ENCODE measurements at places on chromosomes 3 and 15.

DNA sequence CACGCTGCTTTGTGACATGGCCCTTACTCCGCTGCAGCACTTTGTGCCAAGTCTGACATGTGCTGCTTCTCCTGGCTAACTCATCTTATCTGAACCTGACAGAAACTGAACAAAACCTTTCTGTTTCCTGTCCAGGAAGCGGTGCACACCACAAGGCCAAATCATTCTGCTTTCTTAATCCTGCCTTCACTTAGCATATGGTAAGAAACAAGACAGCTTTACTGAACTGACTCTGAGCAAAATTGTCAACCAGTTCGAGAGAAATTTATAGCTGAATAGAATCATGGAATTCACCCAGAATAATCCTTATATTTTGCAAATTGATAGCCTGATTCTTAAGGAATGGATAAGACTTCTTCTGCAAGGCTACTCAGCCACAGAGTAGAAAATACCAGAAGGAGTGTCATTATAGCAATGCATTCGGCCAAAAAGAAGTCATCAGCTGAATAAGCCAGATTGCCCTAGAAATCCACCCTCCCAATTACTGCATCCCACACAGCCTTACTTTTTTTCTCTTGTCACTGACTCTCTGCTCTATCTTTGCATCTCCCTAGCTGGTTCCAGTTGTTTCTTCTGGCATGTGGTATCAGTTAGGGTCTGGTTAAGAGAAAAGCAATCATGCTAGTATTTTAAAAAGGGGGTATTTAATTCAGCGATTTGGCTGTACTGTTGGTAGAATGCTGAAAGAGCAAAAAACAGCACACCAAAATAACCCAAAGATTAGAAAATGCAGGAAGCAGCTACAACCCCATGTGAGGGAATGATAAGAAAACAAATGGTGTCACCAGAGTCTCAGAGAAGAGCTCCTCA lies 41.6 kb upstream of the STRIT1 start:
- DNase-seq, result no peak

DNA sequence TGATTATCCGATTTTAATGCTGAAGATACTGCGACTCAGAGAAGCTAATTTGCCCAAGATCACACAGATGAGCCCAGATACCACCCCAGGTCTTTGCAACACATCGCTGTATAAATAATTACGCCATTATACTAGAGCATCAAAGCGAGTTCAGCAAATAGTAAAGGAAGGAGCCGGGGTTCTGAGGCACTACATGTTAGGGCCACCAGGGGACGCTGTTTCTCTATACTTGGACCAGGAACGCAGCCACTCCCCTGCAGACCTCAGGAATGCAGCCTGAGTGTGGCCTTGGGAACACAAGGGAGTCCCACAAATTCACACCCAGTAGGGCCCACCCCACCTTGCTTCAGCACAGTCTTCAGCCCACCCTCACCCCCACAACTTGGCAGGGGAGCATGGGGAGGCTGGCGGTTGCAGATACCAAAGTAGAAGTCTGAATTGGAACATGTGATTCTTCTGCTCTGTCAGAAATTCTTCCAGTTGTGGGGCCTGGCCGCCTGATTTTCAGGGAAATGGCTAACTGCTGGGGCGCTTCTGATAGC lies 57.8 kb upstream of the RYK start:
- DNase-seq, result peak; percentile 76

DNA sequence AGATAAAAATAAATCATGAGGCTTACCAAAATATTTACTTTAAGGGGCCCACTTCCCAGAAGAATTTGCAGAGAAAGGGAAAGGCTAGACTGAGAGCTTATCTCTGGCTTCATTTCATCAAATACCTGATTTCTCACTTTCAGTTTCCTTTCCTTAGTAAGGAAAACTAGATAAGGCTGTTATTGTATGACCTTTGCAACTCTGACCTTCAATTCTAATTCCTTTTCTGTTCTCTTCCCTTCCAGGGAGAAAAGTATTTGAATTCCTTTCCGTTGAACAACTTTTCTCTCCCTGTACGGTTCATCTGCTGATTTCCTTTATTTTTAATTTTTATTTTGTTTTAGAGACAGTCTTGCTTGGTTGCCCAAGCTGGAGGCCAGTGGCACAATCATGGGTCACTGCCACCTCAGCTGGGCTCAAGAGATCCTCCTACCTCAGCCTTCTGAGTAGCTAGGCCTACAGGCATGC lies 7.1 kb upstream of the PXK start:
- DNase-seq, result no peak

GRCh38 chr3:188310270-188310710 lies 156.3 kb downstream of the LPP start:
- no peak for DNase-seq

DNA sequence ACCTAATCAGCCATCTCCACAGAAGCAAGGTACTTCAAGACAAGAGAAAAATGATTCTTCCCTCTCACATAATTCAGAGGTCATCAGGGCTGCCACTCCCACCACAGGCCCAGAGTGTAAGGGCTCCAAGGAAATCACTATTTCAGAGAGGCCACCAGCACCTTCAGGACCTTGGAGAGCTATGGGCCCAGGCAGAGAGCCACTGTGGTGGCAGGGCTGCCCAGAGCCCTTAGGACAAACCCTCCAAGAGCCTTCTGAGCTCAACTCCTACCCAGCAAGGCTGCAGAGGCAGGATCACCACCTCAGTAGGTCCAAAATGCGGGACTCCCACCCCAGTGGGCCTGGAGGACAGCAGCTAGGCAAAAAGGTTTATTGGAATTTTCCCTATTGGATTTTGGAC lies 17.9 kb upstream of the FAN1 start:
- no peak for DNase-seq

- no peak for DNase-seq
Observed at GRCh38 chr3:73530022-73530396, 94.7 kb downstream of the PDZRN3 start.

- no peak for DNase-seq
Observed at GRCh38 chr3:119413603-119414280, 49.7 kb downstream of the TMEM39A start.

DNA sequence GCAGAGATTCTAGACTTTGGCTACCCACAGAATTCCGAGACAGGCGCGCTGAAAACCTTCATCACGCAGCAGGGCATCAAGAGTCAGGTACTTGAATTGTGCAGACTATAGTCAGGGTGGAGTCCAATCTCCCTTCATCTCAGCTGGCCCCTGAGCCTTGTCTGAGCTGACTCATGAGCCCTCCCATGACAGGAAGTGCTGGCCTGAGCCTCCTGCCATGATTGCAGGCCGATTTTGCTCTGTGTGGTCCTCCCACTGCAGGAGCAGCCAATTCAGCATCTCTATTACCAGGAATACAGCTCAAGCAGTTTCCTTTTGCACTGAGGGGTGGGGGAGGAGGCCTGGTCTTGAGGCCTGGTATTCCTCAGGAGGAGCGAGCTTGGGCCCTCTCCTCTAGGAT lies 5.5 kb downstream of the AP2M1 start:
- no peak for DNase-seq

DNA sequence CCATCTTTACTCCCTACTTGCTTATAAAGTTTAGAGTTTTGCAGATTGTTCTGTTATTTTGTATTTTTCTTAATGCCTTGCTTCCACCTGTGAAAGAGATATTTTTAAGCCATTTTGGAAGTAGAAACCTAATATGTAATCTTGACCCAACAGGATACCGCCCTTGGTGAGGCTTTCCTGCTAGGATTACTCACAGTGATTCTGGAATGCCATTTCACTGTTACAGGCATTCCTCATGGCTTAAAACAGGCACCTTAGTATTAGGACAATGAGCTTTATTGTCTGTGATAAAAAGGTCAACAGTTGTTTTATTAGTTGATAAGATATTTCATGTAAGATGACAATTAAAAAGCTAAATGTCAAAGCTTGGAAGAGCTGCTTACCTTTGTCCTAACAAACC lies 58.2 kb downstream of the PHLDB2 start:
- no peak for DNase-seq

GRCh38 chr3:117553461-117553860 lies 843.9 kb downstream of the TUSC7 start:
- no peak for DNase-seq

DNA sequence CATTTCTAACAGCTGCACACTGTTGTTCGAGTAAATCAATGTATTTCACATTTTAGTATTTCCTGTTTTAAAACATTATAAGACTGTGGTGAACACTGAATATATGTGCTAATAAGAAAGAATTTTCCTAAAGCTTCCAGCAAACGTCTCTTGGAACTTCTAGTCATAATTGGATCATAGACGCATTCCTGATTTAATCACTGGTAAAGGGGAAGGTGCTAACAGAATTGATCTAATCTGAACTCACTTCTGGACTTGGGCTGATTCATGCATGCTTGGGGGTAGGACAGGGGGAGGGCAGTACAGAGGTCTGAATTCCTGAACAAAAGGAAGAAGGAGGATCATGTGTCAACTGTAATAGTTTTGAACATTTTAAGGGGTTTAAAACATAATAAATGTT lies 7.3 kb upstream of the LEKR1 start:
- no peak for DNase-seq

DNA sequence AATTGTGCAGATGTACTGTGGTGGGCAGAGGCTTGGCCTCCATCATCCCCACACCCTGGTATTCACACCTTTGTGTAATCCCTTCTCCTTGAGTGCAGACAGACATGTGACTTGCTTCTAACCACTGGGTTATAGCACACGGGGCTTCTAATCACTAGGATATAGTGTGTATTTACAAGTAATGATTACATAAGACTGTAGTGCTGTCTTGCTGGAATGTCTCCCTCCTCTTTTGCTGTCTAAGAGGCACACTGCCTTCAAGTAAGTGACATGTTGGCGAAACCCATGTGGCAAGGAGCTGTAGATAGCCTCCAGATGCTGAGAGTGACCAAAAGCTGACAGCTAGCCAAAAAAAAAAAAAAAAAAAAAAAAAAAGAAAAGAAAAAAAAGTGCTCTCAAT lies 542.7 kb upstream of the MDFIC2 start:
- no peak for DNase-seq

GRCh38 chr3:126780666-126781065 lies 76.6 kb downstream of the CHCHD6 start:
- no peak for DNase-seq

DNA sequence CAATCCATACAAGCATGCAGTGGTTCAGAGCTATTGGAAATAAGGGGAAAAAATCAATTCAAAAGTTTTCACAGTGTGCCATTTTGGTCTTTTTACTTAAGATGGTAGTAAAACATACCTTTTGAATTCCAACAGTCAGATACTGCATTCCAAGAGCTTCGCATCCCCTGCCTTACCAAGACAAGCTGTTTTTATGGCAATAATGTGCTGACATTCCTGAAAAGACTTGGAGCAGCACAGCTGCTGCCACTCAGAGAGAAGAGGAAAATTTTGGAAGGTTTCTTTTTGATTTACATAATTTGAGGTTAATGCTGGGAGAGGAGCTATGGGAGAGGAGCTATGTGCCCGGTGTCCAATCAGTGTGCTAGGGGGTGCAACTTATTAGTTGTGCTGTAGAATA lies 148.3 kb downstream of the FEZF2 start:
- no peak for DNase-seq

DNA sequence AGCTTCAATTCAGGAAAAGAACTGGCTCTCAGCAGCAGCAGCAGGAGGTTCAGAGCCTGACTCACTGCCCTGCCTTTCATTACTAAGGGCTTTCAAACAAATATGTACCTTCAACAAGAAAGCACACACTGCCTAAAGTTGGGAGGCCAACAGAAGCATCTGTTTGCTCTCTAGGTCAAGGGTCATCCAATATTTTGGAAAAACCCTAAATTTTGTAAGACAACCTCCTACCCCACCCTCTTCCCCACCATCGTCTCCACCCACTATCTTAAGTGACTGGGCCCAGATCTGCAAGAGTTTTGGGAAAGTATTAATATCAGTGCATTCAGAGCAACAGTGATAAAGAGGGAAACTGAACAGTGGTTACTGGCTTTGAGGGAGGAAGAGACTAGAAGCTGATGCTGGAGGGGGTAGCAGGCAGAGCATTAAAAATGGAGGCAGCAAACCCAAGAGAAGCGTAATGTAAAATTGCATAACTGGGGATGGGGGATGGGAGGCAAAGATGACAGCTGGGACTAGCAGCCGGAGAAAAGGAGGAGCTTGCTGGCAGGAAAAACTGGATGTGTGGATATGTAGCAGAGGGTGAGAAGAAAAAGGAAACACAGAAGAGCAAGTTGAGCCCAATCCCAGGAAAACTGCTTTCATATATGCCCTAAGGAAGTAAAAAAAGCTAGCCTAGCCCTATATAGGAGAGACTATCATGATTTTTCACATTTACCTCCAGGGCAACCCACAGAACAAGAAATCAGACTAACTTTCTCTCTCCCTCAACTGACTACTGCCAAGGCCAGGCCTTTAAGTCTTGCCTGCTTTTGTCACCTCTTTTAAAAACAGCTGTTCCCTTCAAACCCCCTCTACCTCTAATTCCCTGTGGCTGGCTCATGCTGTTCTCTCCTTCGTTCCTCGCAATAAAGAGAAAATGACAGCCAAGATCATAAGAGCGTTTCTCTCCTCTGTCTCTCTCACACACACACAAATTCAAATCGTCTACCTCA lies 31.4 kb downstream of the NPTN start:
- no peak for DNase-seq

- DNase-seq, result no peak
Observed at GRCh38 chr3:194851254-194851653, 165.6 kb downstream of the FAM43A start.

DNA sequence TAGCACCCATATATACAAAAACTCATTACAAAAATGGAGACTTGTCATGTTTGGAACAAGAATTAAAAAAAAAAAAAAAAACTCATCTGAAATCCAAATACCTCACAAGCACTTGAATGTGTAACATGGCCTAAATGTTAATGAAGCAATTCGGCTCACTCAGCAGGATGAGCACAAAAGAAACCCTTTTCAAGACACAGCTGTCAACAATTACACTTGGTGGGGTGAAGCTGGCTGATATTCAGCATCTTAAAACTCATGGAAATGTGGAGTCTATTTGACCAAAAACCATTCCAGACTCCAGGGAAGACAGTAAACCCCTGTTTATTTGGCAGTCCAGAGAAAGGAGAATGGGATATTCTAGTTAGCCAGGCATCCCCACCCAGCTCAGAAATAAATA lies 205.4 kb upstream of the TSC22D2 start:
- DNase-seq, result no peak

GRCh38 chr3:30084316-30084715 lies 522.1 kb upstream of the TGFBR2 start:
- no peak for DNase-seq

DNA sequence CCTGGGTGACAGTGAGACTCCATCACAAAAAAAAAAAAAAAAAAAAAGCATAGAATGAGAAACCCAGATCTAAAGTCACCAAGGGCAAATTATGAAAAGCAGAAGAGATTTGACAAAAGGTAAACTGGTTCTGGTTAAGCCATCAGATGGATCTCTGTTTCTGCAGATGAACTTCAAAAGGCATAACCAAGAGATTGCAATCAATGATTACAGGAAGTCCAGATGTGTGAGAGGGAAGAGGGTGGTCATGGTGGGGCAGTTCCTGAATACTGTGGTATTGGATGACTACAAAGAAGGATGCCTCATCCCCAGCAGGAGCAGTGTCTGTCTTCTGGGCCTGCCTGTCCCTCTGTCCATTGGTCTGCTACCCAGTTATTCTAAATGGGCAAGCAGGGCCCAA lies 3.8 kb downstream of the P4HTM start:
- DNase-seq, result no peak

GRCh38 chr3:85560088-85560785 lies 601.4 kb downstream of the CADM2 start:
- no peak for DNase-seq

Measured in activated CD8-positive, alpha-beta memory T cell treated with anti-CD3 and anti-CD28 coated beads, Interleukin-2, amount 50 U/mL, for 4 hours (primary cell).